ENCODE measurements at places on chromosomes 7 and 10. TPM values are rescaled to one million over a fixed set of nuclear protein-coding genes. Genes with fewer than 3 reads are reported as not detected.
A peak's percentile ranks its signal among the peaks of the same experiment; 100 is the strongest.

GRCh38 chr10:131679926-131680325 lies 220.9 kb upstream of the PPP2R2D start:
- no peak overlapping the region for H3K4me3 ChIP-seq
- no peaks in the 10 kb centered on the region for H3K27me3 ChIP-seq
- no peaks in the 10 kb centered on the region for H3K4me1 ChIP-seq
- no peaks in the 10 kb centered on the region for H3K36me3 ChIP-seq
- no peak overlapping the region for H3K27ac ChIP-seq
- no peak for DNase-seq

- DNase-seq, result no peak
- no peak overlapping the region for H3K4me3 ChIP-seq
- no peaks in the 10 kb centered on the region for H3K4me1 ChIP-seq
- H3K27ac ChIP-seq, result no peak overlapping the region
- no peaks in the 10 kb centered on the region for H3K27me3 ChIP-seq
- H3K36me3 ChIP-seq, result no peaks in the 10 kb centered on the region
Observed at GRCh38 chr10:49666685-49667084, 12.8 kb upstream of the C10orf53 start.

GRCh38 chr7:117005449-117005848 lies 52.1 kb downstream of the ST7 start:
- H3K27me3 ChIP-seq, result no peaks in the 10 kb centered on the region
- no peak for DNase-seq
- no peaks in the 10 kb centered on the region for H3K4me1 ChIP-seq

The PLPP4 gene
- total RNA-seq, result 61.3 TPM

GRCh38 chr7:73871163-73872011 lies 10.4 kb downstream of the TMEM270 start:
- no peaks in the 10 kb centered on the region for H3K36me3 ChIP-seq
- no peaks in the 10 kb centered on the region for H3K4me1 ChIP-seq
- H3K27ac ChIP-seq, result no peak overlapping the region
- no peaks in the 10 kb centered on the region for H3K27me3 ChIP-seq

DNA sequence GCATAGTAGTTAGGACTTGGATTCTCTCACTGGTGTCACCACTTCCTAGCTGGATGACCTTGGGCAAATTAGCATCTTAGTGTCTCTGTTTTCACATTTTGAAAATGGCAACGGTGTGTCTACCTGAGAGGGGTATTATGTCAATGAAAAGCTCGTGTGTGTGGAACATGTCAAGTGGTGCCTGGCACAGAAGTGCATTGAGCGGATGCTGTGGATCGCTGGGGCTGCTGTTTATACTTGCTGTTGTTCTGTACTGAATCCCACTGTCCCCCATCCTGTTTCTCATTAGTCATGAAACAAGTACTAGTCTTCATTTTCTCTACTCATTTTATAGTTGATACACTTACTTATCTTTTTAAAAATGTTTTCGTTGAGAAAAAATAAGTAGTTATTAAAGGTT lies 26.1 kb downstream of the RBM33 start:
- H3K27ac ChIP-seq, result no peak overlapping the region
- no peaks in the 10 kb centered on the region for H3K36me3 ChIP-seq
- H3K4me1 ChIP-seq, result peaks cover 3% of the 10 kb centered on the region
- no peaks in the 10 kb centered on the region for H3K27me3 ChIP-seq

The SLC39A12 gene
- total RNA-seq, result not detected

GRCh38 chr10:119103903-119104653 lies at the start of gene DENND10:
Gene DENND10, plus strand, starts transcription at chr10:119104113. Its CDS starts 30 bp downstream, at chr10:119104143.
- H3K27ac ChIP-seq, result peak within 1 kb of the TSS; percentile 77
- peak; percentile 88 for DNase-seq
- H3K4me3 ChIP-seq, result peak within 1 kb of the TSS; percentile 91
- H3K36me3 ChIP-seq, result no peaks in the 10 kb centered on the region
- no peaks in the 10 kb centered on the region for H3K4me1 ChIP-seq

The GRM8 gene
- total RNA-seq, result 1.3 TPM

- H3K27me3 ChIP-seq, result no peaks in the 10 kb centered on the region
- H3K27ac ChIP-seq, result no peak overlapping the region
- H3K36me3 ChIP-seq, result no peaks in the 10 kb centered on the region
- no peaks in the 10 kb centered on the region for H3K4me1 ChIP-seq
Observed at GRCh38 chr7:137768366-137768765, 78.4 kb downstream of the DGKI start.

The SLC13A1 gene
- total RNA-seq, result not detected

DNA sequence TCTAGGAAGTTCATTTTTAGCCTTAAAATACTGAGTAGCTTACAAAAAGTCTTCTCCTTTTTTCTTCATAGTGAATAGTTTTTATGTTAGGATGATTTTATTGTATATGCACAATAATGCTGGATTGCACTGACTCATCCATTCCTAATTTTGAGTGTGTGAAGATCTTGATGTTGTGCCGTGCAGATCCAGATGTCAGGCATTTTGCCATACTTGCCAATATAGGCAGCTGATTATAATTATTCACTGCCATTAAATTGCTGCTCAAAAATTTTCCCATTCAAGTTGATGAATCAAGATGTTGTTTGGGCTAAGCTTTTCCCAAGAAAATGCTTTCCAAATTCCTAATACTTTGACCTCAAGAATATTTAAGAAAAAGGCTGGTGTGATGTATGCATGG lies 218.3 kb downstream of the AHR start:
- no peak for DNase-seq
- no peak overlapping the region for H3K27ac ChIP-seq
- no peaks in the 10 kb centered on the region for H3K4me1 ChIP-seq
- no peak overlapping the region for H3K4me3 ChIP-seq
- no peaks in the 10 kb centered on the region for H3K36me3 ChIP-seq

DNA sequence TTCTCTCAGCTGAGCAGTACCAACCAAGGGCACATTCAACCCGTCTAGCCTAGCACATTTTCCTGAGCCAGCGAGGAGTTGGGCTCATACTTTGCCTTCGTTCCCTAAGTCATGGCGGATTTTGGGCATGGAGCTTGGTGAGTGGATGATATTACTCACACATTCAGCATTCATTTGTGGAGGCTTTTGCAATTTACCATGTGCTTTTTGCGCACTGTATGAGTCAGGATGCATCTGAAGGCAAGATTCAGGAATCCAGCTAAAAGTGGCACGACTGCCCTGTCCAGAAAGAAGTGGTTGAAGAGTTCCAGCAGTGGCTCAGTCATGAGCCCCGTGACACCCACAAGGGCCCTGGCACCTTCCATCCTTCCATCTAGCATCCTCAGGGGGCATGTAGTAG lies 24.2 kb upstream of the MGMT start:
- no peak for DNase-seq
- H3K36me3 ChIP-seq, result no peaks in the 10 kb centered on the region
- no peaks in the 10 kb centered on the region for H3K27me3 ChIP-seq
- no peak overlapping the region for H3K27ac ChIP-seq

GRCh38 chr7:87210506-87210905 lies 9.0 kb downstream of the TMEM243 start:
- peaks cover 6% of the 10 kb centered on the region for H3K4me1 ChIP-seq
- H3K27me3 ChIP-seq, result no peaks in the 10 kb centered on the region
- no peaks in the 10 kb centered on the region for H3K36me3 ChIP-seq
- no peak for DNase-seq

DNA sequence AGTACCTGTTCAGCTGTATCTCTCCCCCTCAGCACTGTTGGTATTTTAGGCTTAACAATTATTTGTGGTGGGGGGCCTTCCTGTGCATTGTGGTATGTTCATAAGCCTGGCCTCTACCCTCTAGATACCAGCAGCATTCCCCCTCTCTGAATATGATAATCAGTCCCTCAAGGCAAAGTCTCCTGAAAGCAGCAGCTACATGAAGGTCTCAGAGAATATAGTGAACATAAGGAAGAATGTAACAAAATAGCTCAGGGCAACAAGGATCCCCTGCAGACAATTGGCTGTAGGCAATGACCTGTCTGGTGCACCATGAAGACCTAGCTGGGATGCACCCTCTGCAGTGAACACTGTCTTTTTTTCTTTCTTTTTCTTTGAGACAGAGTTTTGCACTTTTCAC lies 86.4 kb downstream of the CTBP2 start:
- no peaks in the 10 kb centered on the region for H3K27me3 ChIP-seq
- no peak for DNase-seq
- H3K4me3 ChIP-seq, result no peak overlapping the region
- no peak overlapping the region for H3K27ac ChIP-seq

GRCh38 chr10:3874990-3875841 lies 90.2 kb upstream of the KLF6 start:
- H3K36me3 ChIP-seq, result no peaks in the 10 kb centered on the region
- no peak overlapping the region for H3K4me3 ChIP-seq
- no peaks in the 10 kb centered on the region for H3K4me1 ChIP-seq
- H3K27ac ChIP-seq, result no peak overlapping the region
- no peaks in the 10 kb centered on the region for H3K27me3 ChIP-seq

The PRKG1 gene
- 9.0 TPM for total RNA-seq

GRCh38 chr7:124765401-124766352 lies at the start of gene GPR37:
Gene GPR37, minus strand, starts transcription at chr7:124765792. Its CDS starts 816 bp downstream, at chr7:124764976.
- no peaks in the 10 kb centered on the region for H3K27me3 ChIP-seq
- H3K36me3 ChIP-seq, result no peaks in the 10 kb centered on the region
- DNase-seq, result peak; percentile 59
- H3K4me3 ChIP-seq, result peak within 1 kb of the TSS; percentile 45
- peaks cover 4% of the 10 kb centered on the region for H3K4me1 ChIP-seq

The LRRC17 gene
- 1.0 TPM for total RNA-seq

The CYP2C19 gene
- not detected for total RNA-seq

The PTPRN2 gene
- total RNA-seq, result 55.5 TPM

DNA sequence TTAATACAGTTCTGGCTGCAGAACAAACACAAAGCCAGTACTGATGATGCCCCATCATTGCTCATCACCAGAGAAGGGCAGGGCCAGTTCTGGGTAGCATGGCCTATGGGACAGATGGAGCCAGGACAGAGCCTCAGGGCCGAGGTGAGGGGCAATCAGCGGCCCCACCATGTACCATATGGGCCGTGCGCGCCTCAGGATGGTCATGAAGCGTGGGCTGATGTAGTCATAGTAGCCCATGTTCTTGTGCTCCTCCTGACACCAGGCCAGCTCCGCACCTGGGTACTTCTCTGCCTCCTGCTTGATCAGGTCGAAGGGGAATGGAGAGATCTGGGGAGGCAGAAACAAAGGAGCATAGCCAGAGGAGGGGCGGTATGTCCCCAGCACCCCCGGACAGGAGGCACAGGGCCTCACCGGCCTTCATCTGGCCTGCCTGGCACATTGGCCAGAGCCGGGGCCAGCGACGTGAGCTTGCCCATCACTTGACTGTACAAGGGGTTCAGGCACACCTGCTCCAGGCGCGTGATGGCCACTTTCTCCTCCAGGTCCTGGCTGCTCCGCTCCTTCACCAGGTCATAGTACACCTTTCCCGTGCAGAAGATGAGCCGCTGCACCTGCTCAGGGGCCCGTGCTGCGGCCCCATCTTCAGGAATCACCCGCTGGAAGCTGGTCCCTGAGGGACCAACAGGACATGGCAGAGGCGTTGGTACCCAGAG lies 26.1 kb downstream of the OGDHL start:
- H3K4me1 ChIP-seq, result no peaks in the 10 kb centered on the region
- H3K36me3 ChIP-seq, result no peaks in the 10 kb centered on the region
- no peak for DNase-seq
- H3K4me3 ChIP-seq, result no peak overlapping the region
- no peaks in the 10 kb centered on the region for H3K27me3 ChIP-seq
- H3K27ac ChIP-seq, result no peak overlapping the region

The TLX1 gene
- 0.05 TPM for total RNA-seq

The CPVL gene
- total RNA-seq, result 48.3 TPM

The TAS2R3 gene
- 1.1 TPM for total RNA-seq

DNA sequence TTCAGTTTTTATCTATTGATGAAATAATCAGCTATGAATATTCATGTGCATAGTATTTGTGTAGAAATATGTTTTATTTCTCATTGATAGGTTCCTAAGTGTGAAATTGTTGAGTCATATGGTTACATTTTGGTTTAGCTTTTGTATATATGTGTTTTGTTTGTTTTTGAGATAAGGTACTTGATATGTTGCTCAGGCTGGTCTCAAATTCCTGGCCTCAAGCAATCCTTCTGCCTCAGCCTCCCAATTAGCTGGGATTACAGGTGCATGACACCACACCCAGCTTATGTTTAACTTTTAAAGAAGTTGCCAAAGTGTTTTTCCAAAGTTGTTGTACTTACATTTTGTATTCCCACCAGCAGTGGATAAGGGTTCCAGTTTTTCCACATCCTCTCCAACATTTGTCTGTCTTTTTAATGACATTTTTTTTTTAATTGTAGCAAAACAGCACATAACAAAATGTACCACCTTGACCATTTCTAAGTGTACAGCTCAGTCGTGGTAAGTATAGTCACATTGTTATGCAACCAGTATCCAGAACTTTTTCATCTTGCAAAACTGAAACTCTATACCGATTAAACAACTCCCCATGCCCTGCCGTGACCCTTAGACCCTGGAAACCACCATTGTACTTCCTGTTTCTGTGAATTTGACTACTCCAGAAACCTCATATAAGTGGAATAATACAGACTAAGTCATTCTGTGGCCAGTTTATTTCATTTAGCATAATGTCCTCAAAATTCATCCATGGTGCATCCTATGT lies 12.6 kb upstream of the UBE2D1 start:
- H3K4me3 ChIP-seq, result no peak overlapping the region
- no peak for DNase-seq
- no peak overlapping the region for H3K27ac ChIP-seq

DNA sequence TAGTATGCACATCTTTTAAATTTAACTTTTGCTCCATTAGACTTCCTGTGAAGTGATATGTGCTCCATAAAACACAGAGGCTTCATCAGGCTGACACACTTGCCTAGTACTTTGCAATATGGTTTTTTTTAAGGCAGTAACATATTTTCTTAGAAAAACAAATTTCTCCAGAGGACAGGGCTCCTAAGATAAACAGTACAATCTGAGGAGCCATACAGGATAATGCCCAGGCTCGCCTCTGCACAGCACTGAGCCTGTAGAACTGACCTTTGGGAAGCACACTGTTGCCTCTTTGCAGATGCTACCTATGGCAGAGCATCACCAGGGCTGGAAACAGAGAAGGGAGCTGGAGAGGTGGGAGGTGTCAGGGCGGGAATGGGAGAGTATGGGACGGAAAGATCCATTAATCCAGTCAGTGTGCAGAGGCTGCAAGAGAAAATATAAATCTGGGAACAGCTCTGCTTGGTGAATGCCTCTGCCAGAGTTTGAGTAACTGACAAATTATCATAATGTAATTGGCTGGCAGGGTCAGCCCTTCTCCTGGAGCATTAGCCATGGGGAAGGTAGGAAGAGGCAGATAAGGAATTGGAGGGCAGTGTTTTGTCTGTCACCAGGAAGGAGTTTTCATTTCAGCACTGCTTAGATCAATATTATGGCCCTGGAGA lies 132.3 kb downstream of the CREB5 start:
- no peak overlapping the region for H3K4me3 ChIP-seq
- no peaks in the 10 kb centered on the region for H3K36me3 ChIP-seq
- no peaks in the 10 kb centered on the region for H3K4me1 ChIP-seq
- no peak overlapping the region for H3K27ac ChIP-seq
- no peaks in the 10 kb centered on the region for H3K27me3 ChIP-seq

Measured in prostate gland (tissue), 2 donors.